ENCODE measurements at places on chromosomes 13 and 19.

- DNase-seq, result peak; percentile 21
Measured at GRCh38 chr19:43726736-43727592, 11.1 kb downstream of the IRGC start.

DNA sequence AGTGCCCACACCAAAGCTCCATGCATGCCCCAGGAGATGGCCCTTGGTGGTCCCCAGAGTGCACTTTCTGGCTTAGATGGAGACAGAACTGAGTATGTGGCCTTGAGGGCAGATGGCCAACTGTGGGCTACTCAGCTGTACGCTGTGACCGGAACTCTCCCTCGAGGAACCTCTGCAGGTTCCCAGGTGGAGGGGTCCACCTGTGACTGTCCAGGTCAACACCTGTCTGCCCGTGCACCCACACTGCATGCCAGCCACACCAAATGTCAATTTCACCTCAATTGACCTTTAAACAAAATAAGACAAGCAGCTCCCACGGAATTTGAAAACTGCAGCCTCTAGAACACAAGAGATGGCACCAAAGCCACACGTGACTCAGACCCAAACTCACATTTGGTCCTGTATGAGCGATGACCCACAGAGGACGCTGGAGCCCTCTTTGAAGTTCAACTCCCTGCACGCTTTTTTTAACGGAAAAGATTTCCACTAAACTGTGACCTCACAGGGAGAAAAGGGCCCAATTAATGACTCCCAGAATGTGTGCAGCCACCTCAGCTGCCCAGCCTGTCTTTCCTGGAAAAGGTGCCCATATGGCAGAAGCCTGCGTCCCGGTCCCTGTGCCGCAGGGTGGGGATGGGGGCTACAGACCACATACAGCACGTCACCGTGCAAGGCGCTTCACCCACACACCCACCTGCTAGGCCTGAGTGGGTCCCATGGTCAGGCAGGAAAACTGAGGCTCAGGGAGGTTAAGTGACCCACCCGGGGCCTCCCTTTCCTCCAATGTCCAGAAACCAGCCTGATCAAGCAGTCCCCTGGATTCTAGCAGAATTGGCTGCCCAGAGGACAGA, 47.7 kb downstream of the KLF2 start:
- no peak for DNase-seq

DNA sequence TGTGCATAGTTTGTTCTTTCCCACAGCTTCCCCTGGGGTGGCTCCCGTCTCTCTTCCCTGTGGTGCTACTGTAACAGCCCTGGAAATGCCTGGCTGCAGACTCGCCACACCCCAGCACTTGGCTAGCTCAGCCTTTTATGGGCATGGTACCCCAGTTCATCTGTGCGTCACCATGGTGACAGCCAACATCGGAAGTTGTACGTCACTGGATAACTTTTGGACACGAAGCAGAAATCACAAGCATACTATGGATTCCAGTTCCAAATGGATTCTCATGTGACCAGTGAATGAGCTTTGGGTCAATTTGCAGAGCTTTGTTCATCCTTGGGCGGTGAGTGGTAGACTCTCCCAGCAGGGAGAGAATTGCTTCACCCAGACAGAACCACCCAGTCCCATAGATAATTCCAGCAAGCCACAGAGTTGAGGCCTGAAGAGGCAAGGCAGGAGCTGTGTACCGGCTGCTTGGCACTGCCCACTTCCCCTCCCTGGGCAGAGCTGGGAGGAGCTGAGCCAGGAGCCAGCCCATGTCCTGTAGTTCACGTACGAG, 54.4 kb downstream of the COL4A2 start:
- no peak for DNase-seq

DNA sequence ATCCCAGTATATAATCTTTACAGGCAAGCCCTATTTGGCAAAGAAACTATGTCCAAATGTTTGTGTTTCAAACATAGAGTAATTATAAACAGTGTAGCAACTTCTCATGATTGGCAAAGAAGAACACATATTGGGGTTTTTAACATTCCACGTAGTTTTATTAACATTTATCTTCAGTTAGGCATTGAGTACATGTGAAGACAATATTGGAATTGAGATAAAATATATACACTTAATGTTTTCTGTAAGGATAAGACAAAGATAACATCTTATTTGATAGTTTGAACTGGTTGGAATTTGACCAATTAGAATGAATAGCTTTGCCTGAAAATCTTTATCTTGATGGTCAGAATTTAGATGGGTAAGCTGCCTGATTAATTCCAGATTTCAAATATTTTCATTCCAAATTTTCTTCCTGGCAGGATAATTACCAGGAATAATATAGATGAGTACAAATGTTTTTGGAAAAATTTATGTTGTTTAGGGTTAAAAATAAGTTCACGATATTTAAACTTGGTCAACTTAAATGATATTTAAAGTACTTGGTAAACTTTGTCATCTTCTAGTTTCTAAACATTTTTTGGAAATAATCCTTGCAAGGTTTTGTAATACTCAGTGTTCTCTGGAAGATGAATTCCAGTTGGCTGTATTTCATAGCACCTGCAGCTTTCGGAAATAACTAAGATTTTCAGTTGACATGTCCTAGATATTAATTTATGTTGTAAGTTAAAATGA, 536.5 kb upstream of the SPRY2 start:
- DNase-seq, result no peak

- no peak for DNase-seq
Measured at GRCh38 chr19:1819341-1820255, 7.5 kb upstream of the ATP8B3 start.

GRCh38 chr19:30778961-30779715, 407.0 kb downstream of the ZNF536 start:
- DNase-seq, result no peak

DNA sequence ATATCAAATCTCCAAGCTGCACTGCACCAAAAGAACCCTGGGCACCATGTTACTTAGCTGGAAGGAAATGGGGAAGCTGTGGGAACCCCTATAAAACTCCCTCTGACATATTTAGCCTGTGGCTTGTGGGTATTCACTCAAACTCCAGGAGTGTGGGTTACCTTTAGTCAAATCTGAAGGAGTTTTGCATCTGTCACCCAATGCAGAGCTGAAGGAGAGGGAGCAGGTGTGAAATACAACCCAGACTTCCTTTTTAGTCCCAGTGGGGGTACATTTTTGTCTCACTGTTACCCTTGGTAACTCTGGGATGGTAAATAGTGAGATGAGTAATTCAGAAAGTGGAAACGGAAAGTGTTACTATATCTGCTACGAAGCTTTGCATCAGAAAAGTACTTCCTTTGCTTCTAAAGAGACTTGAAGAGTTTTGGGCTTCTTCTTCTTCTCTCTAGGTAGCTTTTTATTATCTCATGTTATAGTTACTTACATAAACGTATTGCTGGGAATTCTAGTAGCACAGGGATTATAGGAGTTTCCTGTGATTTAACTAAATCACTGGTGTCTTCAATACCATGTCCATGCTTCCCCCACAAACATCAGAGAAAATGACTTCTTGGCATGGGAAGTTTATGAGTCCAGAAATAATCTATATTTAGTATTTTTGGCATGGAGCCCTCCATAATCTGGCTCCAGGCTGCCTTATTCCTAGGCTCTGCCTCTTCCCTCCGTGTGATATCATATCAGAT, 105.9 kb downstream of the AKAP11 start:
- DNase-seq, result peak; percentile 82

DNA sequence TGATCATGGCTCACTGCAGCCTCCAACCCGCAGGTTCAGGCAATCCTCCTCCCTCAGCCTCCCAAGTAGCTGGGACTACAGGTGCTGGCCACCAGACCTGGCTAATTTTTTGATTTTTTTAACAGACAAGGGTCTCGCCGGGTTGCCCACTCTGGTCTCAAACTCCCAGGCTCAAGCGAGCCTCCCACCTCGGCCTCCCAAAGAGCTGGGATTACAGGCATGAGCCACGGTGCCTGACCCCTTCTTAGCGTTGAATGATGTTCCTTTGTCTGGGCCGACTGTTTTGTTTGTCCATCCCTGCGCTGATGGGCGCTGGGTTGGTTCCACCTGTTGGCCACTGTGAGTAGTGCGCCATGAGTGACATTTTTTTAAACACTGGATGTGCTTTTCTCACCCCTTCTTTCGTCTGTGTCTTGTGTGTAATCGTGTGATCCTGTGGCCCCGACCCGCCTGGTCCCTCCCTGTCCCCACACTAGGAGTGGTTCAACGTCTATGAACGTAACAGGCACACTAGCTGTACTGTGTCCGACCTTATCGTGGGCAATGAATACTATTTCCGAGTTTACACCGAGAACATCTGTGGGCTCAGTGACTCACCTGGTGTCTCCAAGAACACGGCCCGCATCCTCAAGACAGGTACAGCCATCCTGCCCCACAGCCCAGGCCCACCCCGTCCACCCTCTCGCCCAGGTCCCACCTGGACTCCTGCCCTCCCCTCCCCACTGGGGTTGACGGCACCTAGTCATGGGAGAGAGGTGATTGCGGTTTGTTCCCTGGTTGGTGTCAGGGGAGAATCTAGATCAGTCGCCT, 15.0 kb upstream of the EMC10 start:
- peak; percentile 71 for DNase-seq

DNA sequence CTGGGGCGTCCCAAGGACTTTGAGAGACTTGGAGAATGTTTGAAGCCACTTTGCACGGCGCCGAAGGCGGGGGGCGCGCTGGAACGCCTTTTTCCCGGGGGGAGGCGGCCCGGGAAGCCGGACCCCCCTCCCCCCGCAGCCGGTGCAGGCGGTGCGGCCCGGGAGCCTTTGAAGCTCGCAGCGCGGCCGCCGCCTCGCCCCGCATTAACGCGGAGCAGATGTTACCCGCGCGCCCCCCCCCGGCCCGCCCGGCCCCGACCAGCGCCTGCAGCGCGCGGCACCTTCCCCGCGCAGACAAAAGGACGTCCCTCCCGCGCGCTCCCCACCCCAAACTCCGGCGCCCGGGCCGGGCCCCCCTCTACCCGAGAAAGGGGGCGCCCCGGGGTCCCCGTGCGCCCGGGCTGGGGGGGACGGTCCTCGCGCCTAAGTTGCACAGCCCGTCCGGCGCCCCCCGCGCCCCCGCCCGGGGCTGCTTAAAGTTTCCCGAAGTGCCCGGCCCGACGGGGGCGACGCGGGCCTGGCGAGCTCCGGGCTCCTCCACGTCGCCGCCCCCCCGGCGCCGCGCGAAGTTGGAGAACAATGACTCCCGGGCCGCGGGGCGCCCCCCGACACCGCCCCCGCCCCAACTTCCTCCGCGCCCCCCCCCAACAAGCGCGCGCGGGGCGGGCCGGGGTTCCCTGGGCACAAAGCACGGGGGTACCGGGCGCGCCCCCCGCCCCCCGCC, 685 bp downstream of the TCF3 start:
- no peak for DNase-seq
